Activated T-cell treated with anti-CD3 and anti-CD28 coated beads for 1 hour (primary cell): ENCODE measurements at places on chromosomes 6 and 20.

GRCh38 chr20:2799271-2799670 is 1.2 kb downstream of the CPXM1 start:
- no peak for DNase-seq

DNA sequence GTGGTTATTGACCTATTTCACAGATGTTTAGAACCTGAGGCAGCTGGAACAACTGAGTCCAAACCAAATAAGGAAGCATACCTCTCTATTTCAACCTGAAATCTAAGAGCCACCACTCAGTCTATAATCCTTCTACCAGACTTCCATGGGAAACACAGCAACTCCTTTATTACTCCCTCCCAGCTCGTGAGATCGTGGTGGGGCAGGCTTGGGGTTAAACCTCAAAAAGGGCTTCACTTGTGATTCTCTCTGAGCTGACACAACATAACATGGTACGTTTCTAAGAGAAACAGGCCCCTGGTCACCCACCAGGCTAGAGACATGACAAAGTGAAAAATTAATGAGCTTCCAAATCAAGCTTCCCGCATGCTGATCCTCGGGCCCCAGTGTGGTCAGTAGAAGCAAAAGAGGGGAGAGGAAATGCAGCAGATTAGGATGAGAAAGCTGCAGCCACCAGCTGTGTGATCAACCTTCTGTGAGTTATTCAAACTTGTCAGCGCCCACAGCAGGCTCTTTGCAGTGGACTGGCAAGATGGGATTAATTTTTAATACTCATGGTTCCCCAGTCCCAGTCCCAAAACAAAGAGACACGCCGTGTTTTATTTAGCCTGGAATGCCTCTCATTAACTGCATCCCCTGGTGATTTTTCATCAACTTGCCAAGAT is 9.3 kb downstream of the PKHD1 start:
- DNase-seq: no peak

DNA sequence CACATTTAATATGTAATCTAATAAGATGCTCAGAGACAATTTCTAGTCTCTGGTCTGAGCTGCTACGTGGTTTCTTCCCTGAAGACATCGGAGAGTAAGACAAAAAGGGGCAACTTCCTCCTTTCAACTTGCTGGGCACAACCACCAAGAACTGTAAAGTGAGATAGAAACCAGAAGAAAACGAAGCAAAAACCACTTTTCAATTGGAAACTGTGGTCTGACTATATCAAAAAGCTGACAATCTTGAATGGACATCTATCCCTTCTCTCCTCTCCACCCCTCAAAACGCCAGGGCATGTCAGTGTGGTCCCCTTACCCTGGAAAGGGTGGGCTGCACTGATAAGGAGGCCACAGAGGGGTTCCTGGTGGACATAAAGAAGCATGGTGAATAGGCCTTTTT is 269.1 kb downstream of the CD83 start:
- DNase-seq: no peak

GRCh38 chr6:14121936-14122344 is 4.4 kb downstream of the CD83 start:
- DNase-seq: no peak

DNA sequence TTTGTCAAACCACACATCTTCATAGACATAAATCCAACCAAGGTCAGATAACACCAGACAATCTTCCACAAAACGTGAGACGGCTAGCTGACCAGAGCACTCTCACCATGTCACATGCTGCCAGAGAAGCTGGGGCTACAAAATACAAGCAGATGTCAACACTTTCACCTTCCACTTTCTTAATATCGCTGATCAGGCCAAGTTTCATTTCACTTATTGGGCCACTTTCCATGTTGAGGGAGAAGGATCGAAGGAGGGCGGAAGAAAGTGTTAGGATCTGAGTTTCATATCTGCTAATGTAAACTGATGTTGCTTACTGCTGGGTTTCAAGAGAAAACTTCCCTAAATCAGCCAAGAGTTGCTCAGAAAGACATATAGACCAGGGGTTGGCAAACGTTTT is 177.0 kb upstream of the PRDM1 start:
- DNase-seq: no peak

GRCh38 chr6:133889557-133890403 is 867 bp downstream of the TCF21 start:
- DNase-seq: no peak

DNA sequence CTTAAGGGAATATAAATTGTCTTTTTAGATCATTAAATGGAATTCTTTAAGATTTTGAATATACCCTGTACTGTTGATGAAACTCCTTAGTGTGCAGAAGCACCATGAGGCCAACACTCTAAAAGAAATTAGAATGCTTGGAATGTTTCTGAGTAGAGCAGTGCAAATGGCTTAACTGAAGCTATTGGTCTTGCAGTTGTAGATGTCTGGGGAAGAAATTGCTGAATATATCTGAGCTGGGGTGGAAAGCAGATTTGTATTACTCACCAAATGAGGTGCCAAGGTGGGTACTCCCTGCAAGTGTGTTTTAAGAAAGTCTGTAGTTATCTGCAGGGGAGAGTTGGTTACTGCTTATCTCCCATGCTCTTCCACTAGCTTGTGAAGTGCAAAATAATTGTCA is 119.0 kb downstream of the ADGRG6 start:
- no peak for DNase-seq

DNA sequence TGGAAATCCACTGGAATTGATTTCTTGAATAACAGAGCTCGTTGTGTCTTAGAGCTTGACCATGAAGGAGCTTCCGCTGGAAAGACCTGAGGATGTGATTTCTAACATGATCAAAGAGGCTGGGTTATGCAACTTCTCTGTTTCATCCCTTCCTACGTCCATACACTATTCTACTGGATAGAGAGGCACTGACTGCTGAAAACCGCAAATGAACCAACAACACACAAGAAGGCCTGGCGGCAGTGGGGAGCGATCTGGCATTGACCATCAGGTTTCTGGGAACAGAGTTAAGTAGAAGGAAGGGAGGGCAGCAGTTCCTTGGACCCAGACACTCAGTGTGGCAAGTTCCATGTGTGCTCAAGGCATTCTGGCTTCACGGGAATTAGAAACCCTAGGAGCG is 13.3 kb downstream of the LRRN4 start:
- DNase-seq: no peak
